Fibroblast of the aortic adventitia (primary cell): ENCODE measurements at places on chromosomes 1 and 21. TPM values are rescaled to one million over a fixed set of nuclear protein-coding genes. Genes with fewer than 3 reads are reported as not detected.

UTS2 gene
- total RNA-seq, result not detected in 2 replicates

MPL gene
- total RNA-seq, result not detected in 2 replicates

SLC6A9 gene
- 6.8 and 25.9 TPM in 2 replicates for total RNA-seq

AADACL4 gene
- not detected in 2 replicates for total RNA-seq

FGGY gene
- total RNA-seq, result 16.9 and 17.5 TPM in 2 replicates

C8B gene
- total RNA-seq, result not detected in 2 replicates

ZNF692 gene
- 8.9 and 9.6 TPM in 2 replicates for total RNA-seq

APCS gene
- total RNA-seq, result not detected in 2 replicates

KMO gene
- not detected in 2 replicates for total RNA-seq

GNAT2 gene
- 0.18 TPM in 1 of 2 replicates, not detected in the other for total RNA-seq

AMPD1 gene
- not detected in 2 replicates for total RNA-seq

CD55 gene
- total RNA-seq, result 25.5 and 34.0 TPM in 2 replicates

LCE1A gene
- total RNA-seq, result not detected in 2 replicates

CRNN gene
- total RNA-seq, result not detected in 2 replicates
